ENCODE measurements at places on chromosomes 5 and 9.

GRCh38 chr5:154388842-154389241, 57.0 kb upstream of the SAP30L start:
- no peak for DNase-seq

DNA sequence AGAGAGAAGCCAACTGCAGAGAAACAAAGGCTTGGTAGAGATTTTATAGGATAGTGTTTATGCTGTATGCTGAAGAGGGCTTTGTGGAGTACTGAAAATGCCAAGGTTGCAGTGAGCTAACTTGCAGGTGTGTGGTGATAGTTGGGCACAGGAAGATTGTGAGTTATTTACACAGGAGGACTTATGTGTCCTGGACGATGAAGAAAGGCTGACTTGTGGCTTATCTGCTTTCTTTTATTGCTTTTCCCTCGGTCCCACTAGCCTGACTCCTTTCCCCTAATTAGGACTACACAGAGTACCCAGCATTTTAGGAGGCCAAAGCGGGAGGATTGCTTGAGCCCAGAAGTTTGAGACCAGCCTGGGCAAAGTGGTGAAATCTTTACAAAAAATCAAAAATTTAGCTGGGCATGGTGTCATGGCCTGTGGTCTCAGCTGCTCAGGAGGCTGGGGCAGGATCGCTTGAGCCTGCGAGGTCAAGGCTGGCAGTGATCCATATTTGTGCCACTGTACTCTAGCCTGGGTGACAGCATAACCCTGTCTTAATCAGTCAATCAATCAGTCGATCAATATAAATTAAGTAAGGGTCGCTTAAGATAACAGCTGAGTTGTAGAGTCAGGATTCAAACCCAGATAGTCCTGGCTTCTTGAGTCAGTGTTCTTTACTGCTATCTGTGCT, 61.9 kb downstream of the UBE2R2 start:
- DNase-seq: no peak

DNA sequence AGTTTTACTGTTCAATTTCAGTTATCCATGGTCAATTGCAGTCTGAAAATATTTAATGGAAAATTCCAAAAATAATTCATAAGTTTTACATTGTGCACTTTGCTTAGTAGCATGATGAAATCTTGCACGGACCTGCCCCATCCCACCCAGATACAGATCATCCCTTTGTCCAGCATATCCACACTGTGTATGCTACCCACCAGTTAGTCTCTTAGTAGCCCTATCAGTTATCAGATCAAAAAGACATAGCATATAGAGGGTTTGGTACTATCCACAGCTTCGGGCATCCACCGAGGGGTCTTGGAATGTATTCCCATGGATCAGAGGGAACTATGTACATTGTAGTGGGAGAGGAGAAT, 97.7 kb downstream of the SLC44A1 start:
- no peak for DNase-seq

DNA sequence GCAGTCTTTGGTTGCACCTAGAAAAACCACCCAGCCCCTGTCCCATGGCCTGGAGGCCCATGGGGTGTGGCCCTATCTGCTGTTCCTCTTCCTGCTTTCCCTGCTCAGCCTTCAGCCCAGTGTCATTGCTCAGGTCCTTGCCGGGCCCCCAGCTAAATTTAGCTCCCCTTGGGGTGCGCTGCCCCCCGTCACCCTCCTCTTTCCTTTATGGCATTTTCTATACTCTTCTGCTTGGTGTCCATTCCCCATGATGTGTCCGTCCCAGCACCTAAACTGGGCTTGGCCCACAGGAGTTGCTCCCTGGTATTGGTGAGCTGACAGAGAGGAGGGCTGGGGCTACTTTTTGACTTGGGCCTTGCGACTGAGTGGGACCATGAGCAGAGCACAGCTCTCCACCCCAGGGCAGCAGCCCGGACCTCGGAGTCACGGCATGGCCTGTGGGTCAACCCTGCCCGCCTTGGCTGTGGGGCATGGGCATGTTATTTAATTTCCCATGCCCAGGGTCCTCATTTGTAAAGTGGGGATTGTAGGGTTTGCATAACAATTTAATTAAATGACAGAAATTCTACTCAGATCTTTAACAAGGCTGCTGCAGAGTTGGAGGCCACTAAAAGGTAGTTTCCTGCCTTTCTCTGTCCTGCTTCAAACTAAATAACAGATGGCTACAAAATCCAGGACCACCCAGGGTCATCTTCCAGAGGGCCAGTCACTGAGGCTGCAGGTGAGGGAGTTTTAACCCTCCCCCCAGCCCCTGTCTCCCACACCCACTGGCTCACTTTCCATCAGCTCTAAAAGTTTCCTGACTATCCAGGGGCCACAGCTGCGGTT, 98.2 kb downstream of the DAP start:
- DNase-seq: no peak

DNA sequence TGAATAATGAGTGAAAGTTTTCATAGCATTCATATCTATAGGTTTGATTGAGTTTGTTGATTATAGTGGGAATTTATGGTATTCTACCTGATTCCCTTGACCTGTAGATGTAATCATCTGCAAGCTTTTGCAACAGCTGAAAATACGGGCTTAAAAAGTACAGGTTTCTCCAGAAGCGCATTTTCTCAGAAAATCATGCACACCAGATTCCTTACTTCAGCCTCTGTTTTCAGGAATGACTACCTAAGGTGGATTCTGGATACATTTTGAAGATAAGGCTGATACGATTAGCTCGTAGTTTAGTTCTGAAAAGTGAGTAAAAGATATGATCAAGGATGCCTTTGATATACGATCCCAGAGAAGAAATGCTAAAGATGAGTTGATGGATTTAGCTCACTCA, 694.8 kb upstream of the CDH10 start:
- DNase-seq: no peak

- peak; percentile 10 for DNase-seq
These were observed 246.8 kb downstream of the ARHGAP26 start for GRCh38 chr5:143016777-143017516.

DNA sequence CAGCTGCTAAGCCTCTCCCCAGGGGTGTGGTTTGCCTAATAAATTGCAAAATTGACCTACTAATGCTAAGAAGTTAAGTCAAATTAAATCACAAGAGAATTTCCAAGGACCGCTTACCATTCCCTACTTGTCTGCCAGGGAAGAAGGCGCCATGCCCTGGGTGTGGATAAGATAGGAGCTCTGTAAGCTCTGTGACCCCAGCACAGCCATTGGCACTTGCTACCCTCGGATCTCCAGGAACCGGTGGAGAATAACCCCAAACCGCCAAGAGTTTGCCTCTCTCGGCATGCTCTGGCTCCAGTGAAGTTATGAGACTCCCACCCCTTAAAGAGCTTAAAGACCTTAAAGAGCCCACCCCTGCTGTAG, 58.9 kb downstream of the NEURL1B start:
- no peak for DNase-seq

- DNase-seq: no peak
These were observed 149.7 kb upstream of the GRIA1 start for GRCh38 chr5:153340738-153341137.

DNA sequence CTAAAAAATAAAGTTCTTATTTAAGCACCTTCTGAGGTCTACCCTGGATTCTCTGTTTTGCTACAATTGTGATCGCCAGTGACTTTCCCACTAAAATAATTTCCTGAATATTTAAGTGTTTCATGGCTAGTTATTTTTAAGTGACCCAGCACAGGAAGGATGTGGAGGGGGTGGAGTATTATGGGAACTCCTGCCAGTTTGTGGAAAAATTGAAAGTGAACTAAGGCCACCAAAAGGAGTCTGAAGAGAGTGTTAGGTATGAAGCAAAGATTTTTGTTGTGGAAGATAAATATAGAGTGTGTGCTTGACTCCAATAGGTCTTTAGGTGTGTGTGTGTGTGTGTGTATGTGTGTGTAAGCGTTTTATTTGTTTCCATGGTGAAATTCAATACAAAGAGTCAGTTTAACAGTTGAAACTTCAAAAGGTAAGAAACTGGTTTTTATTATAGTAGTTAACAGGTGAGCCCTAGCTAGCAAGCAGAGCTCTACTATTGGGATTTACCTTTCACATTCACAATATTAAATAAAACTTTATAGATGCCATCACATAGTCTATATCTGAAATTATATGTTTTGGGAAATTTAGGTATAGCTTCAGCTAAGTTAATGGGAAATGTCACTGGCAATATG, 25.6 kb downstream of the RASGRF2 start:
- DNase-seq: no peak

GRCh38 chr5:142342128-142342981, 17.5 kb upstream of the SPRY4 start:
- DNase-seq: no peak

- no peak for DNase-seq
These were observed 1.6 kb upstream of the ENHO start for GRCh38 chr9:34524349-34524748.

- no peak for DNase-seq
These were observed 107.2 kb upstream of the CKMT2 start for GRCh38 chr5:81125959-81126358.

GRCh38 chr9:124035001-124035650, 23.6 kb downstream of the LHX2 start:
- DNase-seq: no peak

DNA sequence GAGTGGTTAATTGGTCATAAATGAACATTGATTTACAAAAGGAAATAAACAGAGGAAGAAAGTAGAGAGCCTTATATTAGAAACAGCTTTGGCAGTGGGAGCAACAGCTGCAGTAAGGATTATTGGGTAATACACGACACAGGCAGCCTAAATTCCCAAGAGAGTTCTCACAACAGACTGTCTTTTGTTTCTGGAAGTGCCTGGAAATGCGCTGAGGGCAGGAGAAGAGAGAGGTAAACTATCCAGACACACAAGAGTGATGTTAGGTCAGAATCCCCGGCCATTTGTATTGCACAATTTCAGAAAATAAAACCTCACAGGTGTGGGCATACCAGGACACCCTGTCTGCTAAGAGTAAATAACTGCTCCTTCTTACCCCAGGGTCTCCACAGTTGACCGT, 450.4 kb upstream of the CTNND2 start:
- DNase-seq: no peak

DNA sequence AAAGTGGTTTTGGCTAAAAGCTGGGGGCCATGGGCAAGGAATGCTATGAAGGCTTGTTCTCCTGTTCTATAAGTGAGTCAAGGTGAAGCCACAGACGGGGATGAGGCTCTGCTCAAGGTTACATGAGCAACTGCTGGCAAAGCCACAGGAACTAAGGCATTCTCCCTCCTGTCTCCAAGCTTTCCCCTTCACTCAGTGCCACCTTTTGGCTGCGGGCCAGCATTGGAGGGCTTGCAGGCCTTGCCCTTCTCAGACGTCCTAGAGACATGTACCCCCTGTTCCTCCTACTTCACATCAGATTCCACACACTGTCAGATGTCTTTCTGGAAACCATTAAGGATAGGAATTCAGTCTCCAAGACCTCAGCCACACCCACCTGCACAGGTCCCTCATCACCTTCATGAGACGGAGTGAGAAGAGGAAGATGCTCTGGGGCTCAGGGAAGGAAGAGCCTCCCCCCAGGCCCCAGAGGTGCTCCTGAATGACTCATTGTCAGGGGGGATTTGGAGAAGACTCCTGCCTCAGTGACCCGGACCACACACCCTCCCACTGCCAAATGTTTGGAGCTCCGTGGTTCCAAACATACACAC, 20.5 kb upstream of the MEIKIN start:
- no peak for DNase-seq

GRCh38 chr9:132160802-132161742, 786 bp upstream of the NTNG2 start:
- DNase-seq: peak; percentile 44

DNA sequence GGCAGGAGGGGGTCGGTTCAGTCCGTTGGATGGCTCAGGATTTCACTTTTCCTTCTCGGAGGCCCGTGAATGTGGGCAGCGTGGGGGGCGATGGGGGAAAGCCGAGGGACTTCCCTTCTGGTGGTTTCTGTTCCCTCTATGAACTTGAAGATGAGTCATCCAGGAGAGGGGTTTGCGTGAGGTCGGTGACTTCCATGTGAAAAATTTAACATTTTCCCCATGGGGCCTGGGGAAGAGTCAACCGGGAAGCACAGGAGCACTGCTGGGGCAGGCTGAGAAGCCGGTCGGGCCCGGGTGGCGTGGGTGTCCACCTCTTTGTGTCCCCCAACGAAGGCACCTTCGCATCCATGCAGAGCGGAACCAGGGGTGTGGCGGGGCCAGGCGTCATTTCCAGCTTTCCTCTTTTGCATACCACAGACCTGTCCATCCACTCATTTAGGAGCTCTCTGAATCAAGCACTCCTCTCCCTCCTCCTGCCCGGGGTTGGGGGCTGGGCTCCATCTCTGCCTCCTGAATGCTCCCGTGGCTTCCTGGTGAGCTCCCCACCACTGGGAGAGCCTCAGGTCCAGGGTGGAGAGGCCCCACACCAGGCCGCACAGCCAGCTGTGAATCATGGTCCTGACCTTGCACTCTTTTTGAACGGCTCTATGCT, 68.4 kb downstream of the ANKRD33B start:
- no peak for DNase-seq

DNA sequence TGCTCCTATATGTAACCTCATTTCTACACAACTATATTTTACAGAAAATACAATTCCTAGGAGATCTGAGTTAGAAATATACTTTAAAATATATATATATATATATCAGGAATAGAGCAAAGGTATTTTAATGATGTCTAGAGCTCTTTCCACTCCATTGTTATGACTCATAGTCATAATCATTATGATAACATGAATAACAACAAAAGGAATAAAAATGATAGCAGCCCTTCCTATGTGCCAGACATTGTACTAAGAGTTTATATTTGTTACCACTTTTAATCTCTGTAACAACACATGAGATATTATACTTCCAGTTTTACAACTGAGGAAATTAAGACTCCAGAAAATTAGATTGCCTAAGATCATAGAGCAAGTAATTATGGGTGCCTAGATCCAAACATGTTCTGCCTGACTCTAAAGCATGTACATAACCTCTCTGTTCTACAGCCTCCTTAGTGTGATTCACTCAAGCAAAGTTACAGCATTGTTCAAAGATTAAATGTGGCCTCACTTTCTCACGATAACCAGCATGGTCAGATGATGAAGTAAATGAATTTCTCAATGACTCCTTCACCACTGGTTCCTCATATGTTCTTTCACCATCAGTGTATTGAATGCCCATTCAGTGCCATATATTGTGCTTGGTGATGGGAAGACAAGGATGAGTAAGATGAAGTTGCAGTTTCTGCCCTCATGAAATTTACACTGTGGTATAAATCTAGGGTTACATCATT, 452.1 kb downstream of the EFNA5 start:
- DNase-seq: no peak

- DNase-seq: no peak
These were observed 55.9 kb upstream of the PITX1 start for GRCh38 chr5:135089912-135090311.
